H9 (cell line): ENCODE measurements at places on chromosomes 2 and 18. TPM values are rescaled to one million over a fixed set of nuclear protein-coding genes. Genes with fewer than 3 reads are reported as not detected.

GRCh38 chr2:165007161-165007744, 51.9 kb upstream of the SLC38A11 start:
- no peak for DNase-seq
- H3K36me3 ChIP-seq = no peaks in the 10 kb centered on the region
- H3K4me1 ChIP-seq = no peaks in the 10 kb centered on the region
- H3K4me3 ChIP-seq = no peak overlapping the region
- no peaks in the 10 kb centered on the region for H3K27me3 ChIP-seq
- H3K27ac ChIP-seq = no peak overlapping the region

DNA sequence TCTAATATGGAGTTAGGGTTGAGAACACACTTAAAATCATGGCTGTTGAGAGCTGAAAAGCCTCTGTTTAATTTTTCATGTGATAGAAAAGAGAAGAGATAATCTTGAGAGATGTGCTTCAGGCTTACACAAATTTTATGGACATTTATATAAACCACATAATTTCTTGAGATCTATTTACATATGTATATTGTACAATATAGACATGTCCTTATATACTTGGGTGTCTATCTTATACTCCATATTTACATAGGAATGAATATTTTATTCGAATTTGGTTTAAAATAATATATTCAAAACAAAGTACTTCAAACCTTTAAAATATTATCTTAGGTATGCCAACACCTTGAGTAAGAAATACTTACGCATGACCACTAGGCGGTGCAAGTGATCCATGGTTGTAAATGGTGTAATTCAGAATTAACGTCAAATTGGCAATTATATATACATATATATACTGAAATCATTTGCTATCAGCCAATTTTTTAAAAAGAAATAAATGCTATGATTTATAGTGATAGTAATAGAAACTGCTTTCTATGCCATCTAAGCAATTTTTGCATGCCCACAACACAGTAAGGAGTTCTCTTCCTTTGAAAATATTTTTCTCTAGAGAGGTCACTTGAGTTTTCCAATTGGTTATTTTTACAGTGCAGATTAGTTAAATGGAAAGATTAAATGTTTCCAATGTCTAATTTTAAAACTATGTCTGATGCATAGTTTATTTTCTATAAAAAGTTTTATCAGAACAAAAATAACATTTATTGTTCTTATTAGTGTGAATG, 37.6 kb upstream of the SPAG16 start:
- H3K4me3 ChIP-seq = no peak overlapping the region
- H3K27me3 ChIP-seq = no peaks in the 10 kb centered on the region
- no peaks in the 10 kb centered on the region for H3K36me3 ChIP-seq

- no peak overlapping the region for H3K27ac ChIP-seq
- DNase-seq = no peak
Observed at GRCh38 chr2:127012868-127013267, 94.1 kb downstream of the BIN1 start.

GRCh38 chr2:240858871-240859270, 9.8 kb upstream of the AGXT start:
- no peaks in the 10 kb centered on the region for H3K27me3 ChIP-seq
- no peaks in the 10 kb centered on the region; the same call in 1 of the 2 replicates for H3K36me3 ChIP-seq
- H3K4me1 ChIP-seq = no peaks in the 10 kb centered on the region
- DNase-seq = no peak

Gene SULT1C2
- 1.6 and 2.2 TPM in 2 replicates for total RNA-seq

DNA sequence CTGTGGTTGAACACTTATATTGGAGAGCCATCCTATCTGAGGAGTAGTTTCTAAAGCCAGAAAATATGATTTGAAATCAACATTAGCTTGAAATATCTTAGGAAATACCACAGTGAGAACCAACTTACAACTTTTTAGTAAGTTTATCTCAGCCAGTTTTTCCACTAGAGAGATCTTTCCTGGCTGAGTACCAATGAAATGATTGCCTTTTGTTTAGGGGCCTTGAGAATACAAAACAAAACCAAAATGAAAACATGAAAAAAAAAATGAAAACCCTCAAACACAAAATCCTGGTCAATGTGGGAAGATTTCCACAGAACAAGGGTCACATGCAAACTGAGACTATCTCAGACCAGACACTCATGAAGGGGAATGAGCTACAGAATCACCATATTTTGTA, 429.0 kb downstream of the SETBP1 start:
- no peak overlapping the region for H3K4me3 ChIP-seq
- no peaks in the 10 kb centered on the region for H3K27me3 ChIP-seq
- H3K27ac ChIP-seq = no peak overlapping the region
- no peak for DNase-seq
- no peaks in the 10 kb centered on the region for H3K36me3 ChIP-seq

GRCh38 chr2:42693688-42694479, 70.1 kb downstream of the OXER1 start:
- H3K27me3 ChIP-seq = no peaks in the 10 kb centered on the region
- H3K27ac ChIP-seq = no peak overlapping the region
- H3K4me1 ChIP-seq = no peaks in the 10 kb centered on the region; the same call in 1 of the 2 replicates
- peaks cover 61% of the 10 kb centered on the region for H3K36me3 ChIP-seq
- DNase-seq = no peak
- no peak overlapping the region for H3K4me3 ChIP-seq

- H3K27me3 ChIP-seq = no peaks in the 10 kb centered on the region
- H3K36me3 ChIP-seq = peaks cover 10% of the 10 kb centered on the region; the same call in 1 of the 2 replicates
- no peak for DNase-seq
- no peak overlapping the region for H3K27ac ChIP-seq
Observed at GRCh38 chr2:43088143-43089073, 138.0 kb downstream of the ZFP36L2 start.

GRCh38 chr2:216370961-216371712, 1.1 kb downstream of the MARCHF4 start:
- H3K4me1 ChIP-seq = peaks cover 5% of the 10 kb centered on the region; the same call in 1 of the 2 replicates
- no peak overlapping the region for H3K27ac ChIP-seq

DNA sequence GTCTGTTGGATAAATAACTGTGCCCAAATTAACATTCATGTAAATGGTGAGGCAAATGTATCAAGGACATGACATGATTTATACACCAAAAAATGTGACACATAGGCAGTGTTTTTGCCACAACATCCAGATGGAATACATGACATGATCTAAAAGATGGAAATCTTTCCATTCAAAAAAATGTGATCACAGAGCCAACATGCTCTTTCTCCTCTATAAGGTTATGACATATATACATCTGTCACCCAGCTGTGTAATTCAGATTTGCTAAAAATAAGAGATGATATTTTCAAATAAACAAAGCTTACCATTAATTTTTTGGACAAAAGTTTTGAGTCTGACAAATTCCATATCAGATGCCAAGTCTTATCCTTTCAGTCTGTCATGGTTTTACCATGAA, 95.5 kb upstream of the COL3A1 start:
- H3K27ac ChIP-seq = no peak overlapping the region
- H3K4me3 ChIP-seq = no peak overlapping the region
- no peaks in the 10 kb centered on the region for H3K36me3 ChIP-seq
- H3K4me1 ChIP-seq = no peaks in the 10 kb centered on the region
- DNase-seq = no peak

GRCh38 chr2:142223309-142223708, 92.5 kb upstream of the LRP1B start:
- no peaks in the 10 kb centered on the region for H3K4me1 ChIP-seq
- H3K36me3 ChIP-seq = no peaks in the 10 kb centered on the region
- no peak overlapping the region for H3K27ac ChIP-seq
- H3K4me3 ChIP-seq = no peak overlapping the region

Gene CCDC148
- total RNA-seq = 1.1 and 1.5 TPM in 2 replicates

GRCh38 chr2:23616630-23617029, 231.7 kb downstream of the KLHL29 start:
- H3K4me3 ChIP-seq = no peak overlapping the region
- H3K36me3 ChIP-seq = peaks cover 7% of the 10 kb centered on the region
- H3K4me1 ChIP-seq = no peaks in the 10 kb centered on the region; the same call in 1 of the 2 replicates
- H3K27ac ChIP-seq = no peak overlapping the region
- DNase-seq = no peak

Gene KLHL30
- total RNA-seq = not detected in 2 replicates

DNA sequence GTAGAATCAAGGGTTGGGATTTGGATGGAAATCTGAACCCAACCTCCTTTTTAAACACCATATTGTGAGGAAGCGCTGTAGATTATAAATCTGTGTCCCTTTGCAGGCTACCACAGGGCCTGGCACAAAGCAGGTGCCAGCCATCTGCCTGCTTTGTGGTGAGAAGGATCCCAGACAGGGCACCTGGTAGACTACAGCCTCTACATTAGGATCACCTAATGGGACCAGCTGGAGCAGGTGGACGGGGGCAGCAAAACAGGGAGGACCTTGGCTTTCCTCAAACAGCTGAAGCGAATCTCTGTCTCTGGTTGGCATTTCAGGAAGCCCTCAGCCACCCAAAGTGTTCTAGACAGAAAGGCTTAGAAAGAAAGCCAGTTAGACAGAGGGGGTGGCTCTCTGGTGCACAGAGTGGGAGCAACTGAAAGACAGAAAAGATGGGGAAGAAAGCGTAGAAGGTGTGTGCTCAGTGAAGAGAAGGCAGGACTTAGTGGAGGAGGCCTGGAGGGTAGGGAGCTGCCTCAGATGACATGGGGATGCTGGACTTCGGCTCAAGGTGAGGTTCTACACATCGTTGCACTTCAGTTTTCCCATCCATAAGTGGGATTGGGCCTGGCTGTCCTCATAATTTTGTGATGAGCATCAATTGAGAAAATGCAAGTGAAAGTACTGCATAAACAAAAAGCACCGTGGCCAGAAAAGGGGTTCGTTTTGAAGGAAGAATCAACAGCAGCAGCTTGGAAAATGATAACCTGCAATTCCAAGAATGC, 350.8 kb downstream of the CYRIA start:
- no peaks in the 10 kb centered on the region for H3K36me3 ChIP-seq
- no peak overlapping the region for H3K4me3 ChIP-seq
- no peaks in the 10 kb centered on the region; the same call in 1 of the 2 replicates for H3K4me1 ChIP-seq
- no peak for DNase-seq
- no peak overlapping the region for H3K27ac ChIP-seq
- H3K27me3 ChIP-seq = no peaks in the 10 kb centered on the region

DNA sequence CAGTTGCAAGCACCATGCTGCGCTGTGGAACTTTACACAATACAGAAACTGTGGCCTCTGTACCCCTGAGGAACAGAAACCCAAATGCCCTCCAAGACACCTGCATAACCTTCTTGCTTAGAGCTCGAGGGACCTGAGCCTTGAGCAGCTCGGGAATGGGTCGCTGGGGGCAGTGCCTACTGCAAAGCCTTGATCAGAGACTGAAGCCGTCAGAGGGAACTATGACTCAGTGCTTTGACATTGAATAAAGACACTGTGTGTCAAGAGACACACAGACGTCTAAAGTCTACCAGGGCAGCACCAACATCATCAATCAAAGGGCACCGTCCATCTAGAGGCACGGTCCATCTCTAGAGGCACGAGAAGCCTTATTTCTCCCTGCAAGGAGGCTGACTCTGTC, 30.6 kb downstream of the GPR45 start:
- no peaks in the 10 kb centered on the region for H3K27me3 ChIP-seq
- peaks cover 83% of the 10 kb centered on the region for H3K36me3 ChIP-seq
- no peaks in the 10 kb centered on the region for H3K4me1 ChIP-seq

GRCh38 chr2:46097714-46098480, 199.3 kb upstream of the EPAS1 start:
- DNase-seq = no peak
- no peak overlapping the region for H3K27ac ChIP-seq
- peaks cover 3% of the 10 kb centered on the region; the same call in 1 of the 3 replicates for H3K36me3 ChIP-seq
- H3K4me3 ChIP-seq = no peak overlapping the region
- no peaks in the 10 kb centered on the region for H3K27me3 ChIP-seq

DNA sequence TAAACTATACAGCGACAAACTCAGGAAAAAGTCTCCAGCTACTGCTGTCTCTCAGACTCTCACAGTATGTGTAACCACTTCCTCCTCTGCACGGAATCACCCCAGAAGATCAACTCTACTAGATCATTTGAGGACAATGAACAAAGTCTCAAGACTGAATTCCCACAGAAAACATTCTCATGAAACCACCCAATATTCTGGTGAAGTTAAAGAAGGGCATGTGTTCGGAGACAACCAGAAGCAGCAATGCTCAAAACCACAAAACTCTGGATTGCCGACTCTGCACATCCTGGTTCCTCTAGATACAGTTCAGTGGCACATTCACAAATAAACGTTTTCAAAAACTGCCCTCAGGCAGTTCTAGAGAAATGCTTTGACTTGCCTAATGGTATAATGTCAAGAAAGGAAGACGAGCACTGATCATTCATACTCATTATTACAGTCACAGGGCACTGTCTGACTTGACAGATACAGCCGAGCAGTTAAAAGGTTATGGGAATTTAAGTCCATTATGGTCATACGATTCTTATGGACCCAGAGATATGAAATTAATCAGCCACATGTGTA, 91.9 kb upstream of the STK17B start:
- no peaks in the 10 kb centered on the region for H3K27me3 ChIP-seq
- DNase-seq = no peak
- no peaks in the 10 kb centered on the region for H3K4me1 ChIP-seq
- H3K4me3 ChIP-seq = no peak overlapping the region

Gene FAM117B
- 24.0 and 24.5 TPM in 2 replicates for total RNA-seq

GRCh38 chr2:126864861-126865260, 33.8 kb upstream of the TEX51 start:
- peaks cover 7% of the 10 kb centered on the region; the same call in 2 of the 3 replicates for H3K36me3 ChIP-seq
- no peaks in the 10 kb centered on the region for H3K4me1 ChIP-seq
- H3K27ac ChIP-seq = no peak overlapping the region
- no peaks in the 10 kb centered on the region for H3K27me3 ChIP-seq
- DNase-seq = no peak

Gene SLC19A3
- total RNA-seq = 1.8 and 2.3 TPM in 2 replicates

Gene ZNF804A
- not detected in 2 replicates for total RNA-seq

Gene PXDN
- 140 and 146 TPM in 2 replicates for total RNA-seq

Gene CDH20
- not detected in 2 replicates for total RNA-seq

GRCh38 chr2:58131191-58132011, 84.8 kb downstream of the VRK2 start:
- H3K4me3 ChIP-seq = no peak overlapping the region
- H3K27me3 ChIP-seq = no peaks in the 10 kb centered on the region
- H3K27ac ChIP-seq = no peak overlapping the region

Gene ACADL
- 0.24 and 0.26 TPM in 2 replicates for total RNA-seq

DNA sequence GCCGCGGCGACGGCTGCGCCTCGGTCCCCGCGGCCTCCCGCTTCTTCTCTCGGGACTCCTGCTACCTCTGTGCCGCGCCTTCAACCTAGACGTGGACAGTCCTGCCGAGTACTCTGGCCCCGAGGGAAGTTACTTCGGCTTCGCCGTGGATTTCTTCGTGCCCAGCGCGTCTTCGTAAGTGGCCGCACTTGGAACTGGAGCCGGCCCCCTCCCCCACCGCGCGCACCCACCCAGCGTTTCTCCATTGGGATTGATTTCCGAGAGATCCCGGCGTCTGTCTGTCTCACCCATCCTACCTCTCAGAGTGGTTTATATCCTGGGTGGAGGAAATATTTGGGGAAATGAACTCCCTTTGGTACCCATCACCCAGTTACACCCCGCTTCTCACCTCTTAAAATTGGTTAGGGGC, 498 bp downstream of the ITGAV start:
- H3K27ac ChIP-seq = no peak overlapping the region
- no peaks in the 10 kb centered on the region for H3K36me3 ChIP-seq
- H3K4me3 ChIP-seq = peak overlapping the region; percentile 89

GRCh38 chr18:77209587-77209986, 40.1 kb upstream of the GALR1 start:
- DNase-seq = no peak
- H3K4me3 ChIP-seq = no peak overlapping the region
- H3K36me3 ChIP-seq = no peaks in the 10 kb centered on the region
- H3K27ac ChIP-seq = no peak overlapping the region
- H3K4me1 ChIP-seq = no peaks in the 10 kb centered on the region
- H3K27me3 ChIP-seq = no peaks in the 10 kb centered on the region

- no peak overlapping the region for H3K4me3 ChIP-seq
- H3K27ac ChIP-seq = no peak overlapping the region
- no peak for DNase-seq
- H3K27me3 ChIP-seq = no peaks in the 10 kb centered on the region
- H3K36me3 ChIP-seq = no peaks in the 10 kb centered on the region
Observed at GRCh38 chr2:114034742-114035141, 144.9 kb downstream of the ACTR3 start.
